Daoy (cell line): ENCODE measurements at places on chromosomes 2 and 18.
A peak's percentile ranks its signal among the peaks of the same experiment; 100 is the strongest.

- DNase-seq = peak; percentile 64
Observed at GRCh38 chr2:29213888-29214291, 98.7 kb downstream of the CLIP4 start.

GRCh38 chr18:3513481-3513880 lies 63.5 kb downstream of the TGIF1 start:
- DNase-seq = no peak

- no peak for DNase-seq
Observed at GRCh38 chr18:74724186-74724585, 126.5 kb downstream of the ZNF407 start.

- peak; percentile 50 for DNase-seq
Observed at GRCh38 chr2:107325981-107326786, 440.2 kb upstream of the ST6GAL2 start.

- no peak for DNase-seq
Observed at GRCh38 chr2:196182439-196183171, 11.2 kb upstream of the STK17B start.

DNA sequence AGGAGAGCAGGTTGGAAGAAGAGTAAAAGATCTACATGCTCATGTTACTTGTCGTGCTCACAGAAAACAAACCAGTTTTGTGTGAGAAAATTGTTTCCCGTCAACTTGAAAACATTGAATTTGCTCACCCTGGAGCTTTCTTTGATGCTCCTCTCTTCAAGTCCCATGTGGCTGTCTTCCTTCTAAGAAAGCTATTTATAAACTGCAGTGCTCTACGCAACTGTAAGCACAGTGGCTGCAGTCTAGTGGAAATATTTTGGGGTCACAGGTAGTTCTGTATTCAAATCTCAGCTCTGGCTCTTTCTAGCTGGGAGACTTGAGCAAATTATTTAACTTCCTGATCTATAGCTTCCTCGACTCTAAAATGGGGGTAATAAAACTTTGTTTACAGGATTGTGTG lies 211.8 kb downstream of the PLCL1 start:
- no peak for DNase-seq

DNA sequence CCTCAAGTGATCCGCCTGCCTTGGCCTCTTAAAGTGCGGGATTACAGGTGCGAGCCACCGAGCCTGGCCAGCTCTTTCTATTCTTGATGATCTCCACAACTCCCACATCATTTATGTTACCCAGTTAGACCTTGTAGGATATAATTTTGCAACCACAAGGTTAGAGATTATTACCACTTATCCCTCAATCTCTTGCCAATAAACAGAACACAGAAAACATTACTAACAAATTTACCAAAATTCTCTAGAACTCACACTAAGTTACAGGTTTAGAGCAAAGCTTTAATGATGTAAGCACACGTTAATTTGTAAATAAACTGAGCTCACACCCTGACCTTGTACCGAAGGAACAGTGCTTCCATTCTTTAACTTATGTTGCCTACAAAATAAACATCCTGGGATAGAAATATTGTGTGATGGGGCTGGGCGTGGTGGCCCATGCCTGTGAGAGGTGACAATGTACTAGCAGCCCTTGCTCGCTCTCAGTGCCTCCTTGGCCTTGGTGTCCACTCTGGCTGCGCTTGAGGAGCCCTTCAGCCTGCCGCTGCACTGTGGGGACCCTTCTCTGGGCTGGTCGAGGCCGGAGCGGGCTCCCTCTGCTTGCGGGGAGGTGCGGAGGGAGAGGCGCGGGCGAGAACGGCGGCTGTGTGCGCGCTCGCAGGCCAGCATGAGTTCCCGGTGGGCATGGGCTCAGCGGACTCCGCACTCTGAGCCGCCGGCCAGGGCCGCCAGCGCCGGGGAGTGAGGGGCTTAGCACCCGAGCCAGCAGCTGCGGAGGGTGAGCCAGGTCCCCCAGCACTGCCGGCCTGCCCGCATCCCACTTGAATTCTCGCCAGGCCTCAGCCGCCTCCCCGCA lies 42.1 kb upstream of the ITSN2 start:
- DNase-seq = no peak

DNA sequence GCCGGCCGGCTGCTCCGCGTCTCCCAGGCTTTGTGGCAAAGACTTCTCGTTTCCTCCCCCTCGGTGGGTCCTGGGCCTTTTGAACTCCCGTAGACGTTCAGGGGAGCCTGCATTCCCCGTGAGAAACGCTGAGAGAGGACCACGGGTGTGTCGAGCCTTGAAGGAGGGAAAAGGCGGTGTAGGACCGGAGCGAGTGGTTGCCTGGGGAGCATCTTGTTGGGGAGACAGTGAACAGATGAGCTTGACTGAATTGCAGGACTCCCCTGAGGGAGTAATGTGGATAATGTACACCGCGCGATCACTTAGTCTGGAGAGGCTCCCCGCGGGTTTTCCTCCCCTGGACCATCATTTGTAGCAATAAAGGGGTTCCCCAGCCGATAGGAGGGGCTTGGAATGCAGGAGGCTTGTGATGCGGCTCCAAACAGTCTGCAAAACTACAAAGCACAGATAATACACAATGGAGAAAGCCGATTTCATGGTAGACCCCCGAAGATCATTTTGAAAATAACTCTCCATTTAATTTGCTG lies 769 bp downstream of the ALMS1 start:
- DNase-seq = no peak

DNA sequence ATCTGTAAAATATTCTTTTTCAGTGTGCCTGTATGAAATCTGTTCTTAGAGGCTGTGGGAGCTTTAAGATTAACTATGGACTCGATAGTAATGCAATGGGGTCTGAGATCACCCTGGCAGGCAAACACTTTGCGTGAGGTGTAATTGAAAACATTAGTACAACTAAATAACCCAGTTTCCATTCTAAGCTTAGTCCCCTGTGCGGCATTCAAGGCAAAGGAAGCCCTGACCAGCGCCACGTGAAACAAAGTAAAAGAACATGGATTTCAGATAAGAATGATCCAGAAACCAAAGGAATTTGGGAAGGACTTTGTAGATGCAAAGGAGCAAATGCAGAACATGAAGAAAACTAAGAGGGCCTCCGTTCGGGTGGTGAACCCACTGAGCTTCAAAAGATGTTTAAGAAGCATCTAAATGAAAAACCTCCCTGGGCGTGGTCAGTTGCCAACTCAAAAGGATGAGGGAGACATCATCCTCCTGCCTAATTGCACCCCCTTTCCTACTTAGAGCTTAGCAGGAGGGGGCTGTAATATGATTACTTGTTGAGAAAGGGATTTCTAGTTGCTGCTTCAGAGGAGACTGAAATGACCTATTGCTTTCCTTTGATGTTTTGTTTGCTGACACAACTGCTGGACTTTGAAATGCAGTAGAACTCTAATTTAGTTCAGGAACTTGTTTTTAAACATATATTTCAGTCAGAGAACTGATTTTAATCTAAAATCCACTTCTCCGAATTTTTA lies 7.9 kb upstream of the CETN1 start:
- DNase-seq = no peak

DNA sequence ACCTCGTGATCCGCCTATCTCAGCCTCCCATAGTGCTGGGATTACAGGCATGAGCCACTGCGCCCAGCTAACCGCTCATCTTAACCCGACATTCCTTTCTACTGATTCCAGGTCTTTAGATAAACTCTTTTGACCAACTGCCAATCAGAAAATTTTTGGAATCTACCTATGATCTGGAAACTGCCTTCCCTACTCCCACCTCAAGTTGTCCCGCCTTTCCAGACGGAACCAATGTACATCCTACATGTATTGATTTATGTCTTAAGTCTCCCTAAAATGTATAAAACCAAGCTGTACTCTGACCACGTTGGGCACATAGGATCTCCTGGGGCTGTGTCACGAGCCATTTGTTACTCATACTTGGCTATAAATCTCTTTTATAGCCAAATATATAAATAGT lies 3.2 kb upstream of the NEU2 start:
- DNase-seq = peak; percentile 41

- no peak for DNase-seq
Observed at GRCh38 chr2:19720306-19720705, 181.5 kb downstream of the TTC32 start.

DNA sequence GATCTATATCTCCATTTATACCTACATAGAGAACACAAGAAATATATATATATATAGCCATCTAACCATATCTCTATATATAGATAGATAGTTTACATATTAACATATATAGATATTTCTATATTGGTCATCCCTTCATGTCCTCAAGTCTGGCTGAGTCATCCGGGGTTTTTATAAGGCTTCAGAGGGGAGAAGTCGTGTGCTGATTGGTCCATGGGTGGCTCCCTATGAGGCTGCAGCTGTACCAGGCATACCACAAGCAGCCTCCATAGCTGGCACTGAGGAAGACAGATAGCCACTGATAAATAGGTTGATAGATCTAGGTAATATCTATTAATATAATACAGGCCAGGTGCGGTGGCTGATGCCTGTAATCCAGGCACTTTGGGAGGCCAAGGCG lies 618.3 kb upstream of the SETBP1 start:
- DNase-seq = no peak

DNA sequence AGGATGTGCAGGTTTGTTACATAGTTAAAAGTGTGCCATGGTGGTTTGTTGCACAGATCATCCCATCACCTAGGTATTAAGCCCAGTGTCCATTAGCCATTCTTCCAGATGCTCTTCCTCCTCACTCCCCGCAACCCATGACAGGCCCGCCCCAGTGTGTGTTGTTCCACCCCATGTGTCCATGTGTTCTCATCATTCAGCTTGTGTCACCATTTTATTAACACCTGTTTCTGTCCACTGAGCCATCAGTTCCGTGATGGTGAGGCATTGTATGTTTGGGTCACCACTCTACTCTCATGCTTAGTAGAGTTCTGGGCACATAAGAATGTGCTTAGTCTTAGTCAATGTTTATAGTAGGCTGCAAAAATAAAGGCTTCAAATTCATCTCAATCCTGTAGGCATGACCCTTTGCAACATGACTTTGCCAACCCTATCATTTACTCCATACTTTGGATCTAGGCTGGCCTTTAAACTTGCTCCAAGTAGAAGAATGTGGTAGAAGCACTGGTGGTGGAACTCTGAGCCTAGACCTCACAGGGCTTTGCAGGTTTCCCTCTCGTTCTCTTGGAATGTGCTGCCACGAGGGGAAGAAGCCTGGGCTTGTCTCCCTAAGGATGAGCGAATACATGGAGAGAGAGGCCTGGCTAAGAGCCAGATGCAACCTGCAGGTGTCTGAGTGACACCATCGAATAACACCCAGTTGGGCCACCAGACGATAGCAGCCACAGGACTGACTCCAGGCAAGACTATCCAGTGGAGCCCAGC lies 161.5 kb downstream of the NAPG start:
- DNase-seq = peak; percentile 6

DNA sequence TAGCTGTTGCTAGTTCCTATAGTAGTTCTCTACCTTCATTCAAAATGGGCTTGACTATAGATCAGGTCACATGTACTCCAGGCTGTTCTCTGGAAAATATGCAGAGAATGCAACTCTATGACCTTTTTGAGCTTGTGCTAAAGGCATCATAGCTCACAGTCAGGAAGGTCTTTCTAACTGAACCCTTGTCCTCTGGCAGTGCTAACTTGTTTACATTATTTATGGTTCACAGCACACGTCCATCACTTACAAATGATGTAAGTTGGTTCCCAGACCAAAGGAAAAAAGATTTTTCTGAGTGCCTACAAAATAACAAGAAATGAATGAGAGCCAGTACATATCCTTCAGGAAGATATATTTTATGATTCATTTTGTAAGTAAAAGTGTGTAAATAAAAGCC lies 236.1 kb downstream of the GCA start:
- no peak for DNase-seq

DNA sequence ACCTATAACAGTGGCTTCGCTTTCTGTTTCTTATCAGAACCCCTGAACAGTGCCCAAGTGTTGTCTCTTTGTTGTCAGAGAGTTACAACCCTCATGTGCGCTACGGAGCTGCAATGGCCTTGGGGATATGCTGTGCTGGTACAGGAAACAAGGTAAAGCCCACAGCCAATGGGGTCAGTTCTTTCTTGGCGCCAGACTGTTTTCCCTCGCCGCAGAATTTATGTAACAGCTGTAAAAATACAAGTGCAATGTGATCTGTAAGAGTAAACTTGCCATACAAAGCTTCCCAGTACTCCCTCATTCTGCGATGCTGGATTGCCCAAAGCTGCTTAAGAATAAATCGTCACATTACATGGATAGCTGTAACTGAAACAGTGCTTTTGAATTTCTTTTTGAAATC lies 13.9 kb upstream of the HTR2B start:
- DNase-seq = no peak

- DNase-seq = no peak
Observed at GRCh38 chr2:36307441-36307840, 48.1 kb upstream of the CRIM1 start.

DNA sequence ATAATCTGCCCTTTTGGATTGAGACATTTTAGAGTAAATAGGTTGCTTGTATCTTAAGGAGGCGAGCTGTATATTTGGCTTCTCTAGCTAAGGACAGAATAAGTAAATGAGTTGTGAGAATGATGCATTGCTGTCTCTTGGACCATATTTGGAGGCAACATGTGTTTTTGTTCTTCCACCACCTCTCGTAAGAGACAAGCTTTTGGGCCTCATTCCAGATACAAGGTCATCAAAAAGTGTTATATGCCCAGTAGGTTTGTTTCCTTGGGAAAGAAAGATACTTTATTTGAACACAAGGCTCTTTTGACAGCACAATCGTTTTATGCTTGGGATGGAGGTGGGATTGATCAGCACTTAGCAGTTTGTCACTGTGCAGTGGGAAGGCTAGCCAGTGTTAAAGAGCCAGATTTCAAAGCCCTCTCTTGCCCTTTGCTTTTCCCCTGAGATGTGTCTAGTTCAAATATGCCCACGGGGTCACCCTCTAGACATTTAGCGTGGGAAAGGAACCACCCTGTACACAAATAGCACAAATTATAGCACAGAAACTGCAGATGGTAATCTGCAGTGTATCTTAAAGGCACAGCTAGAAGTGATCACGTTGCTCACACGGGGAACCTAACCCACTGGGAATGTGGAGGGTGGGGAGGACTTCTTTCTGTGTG lies 131.3 kb downstream of the MAP4K4 start:
- DNase-seq = no peak

- DNase-seq = peak; percentile 73
Observed at GRCh38 chr18:22466608-22467395, 49.1 kb upstream of the CTAGE1 start.

DNA sequence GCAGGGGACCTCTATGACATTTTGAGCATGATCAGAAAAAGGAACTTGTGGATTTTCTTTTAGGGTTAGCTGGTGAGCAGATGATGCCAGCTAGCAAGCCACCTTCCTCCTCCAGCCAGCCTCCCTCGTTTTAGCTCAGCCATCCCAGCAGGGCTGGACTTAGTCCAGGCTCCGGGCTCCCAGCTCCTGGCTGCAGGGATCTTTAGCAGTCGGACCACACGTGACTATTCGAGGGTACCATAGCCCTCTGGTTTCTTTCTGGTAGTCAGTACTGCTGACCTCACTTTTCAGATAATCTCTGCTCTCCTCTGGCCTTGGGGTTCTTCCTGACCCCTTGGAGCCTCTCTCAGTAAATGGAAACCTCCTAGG lies 31.8 kb downstream of the NCK2 start:
- DNase-seq = no peak
